GM23338 (cell line): ENCODE measurements at places on chromosomes 16 and 17. TPM values are rescaled to one million over a fixed set of nuclear protein-coding genes. Genes with fewer than 3 reads are reported as not detected.

DNA sequence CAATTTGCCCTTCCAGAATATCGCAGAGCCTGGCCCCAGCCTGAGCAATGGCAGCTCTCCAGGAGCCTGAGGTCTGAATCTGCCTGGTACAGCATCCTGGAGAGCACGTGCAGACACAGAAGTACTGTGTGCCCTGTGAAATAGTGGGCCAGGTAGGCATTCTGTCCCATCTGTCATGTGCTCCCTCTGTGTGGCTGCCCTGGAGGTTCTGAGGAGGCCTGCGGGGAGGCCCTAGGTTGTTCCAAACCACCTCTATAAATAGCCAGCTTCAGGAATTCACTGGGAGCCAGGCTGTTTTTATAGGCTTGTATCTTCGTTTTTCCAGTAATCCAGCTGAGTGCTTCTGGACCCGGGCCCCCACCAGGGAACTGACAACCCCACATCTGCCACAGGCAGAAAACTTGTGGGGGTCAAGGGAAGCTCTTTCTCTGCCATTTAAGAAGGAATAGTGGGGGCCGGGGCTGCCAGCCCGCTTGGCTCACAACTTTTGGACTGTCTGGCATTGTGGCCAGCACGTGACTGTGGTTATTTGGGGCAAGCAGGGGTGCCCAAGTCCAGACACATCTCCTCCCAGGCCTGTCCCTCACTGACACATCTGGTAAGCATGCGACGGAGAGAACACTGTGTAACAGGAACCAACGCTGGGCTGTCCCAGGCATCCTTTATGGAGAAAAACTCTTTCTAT is 356.3 kb upstream of the TNRC6C start:
- no peak for DNase-seq

DNA sequence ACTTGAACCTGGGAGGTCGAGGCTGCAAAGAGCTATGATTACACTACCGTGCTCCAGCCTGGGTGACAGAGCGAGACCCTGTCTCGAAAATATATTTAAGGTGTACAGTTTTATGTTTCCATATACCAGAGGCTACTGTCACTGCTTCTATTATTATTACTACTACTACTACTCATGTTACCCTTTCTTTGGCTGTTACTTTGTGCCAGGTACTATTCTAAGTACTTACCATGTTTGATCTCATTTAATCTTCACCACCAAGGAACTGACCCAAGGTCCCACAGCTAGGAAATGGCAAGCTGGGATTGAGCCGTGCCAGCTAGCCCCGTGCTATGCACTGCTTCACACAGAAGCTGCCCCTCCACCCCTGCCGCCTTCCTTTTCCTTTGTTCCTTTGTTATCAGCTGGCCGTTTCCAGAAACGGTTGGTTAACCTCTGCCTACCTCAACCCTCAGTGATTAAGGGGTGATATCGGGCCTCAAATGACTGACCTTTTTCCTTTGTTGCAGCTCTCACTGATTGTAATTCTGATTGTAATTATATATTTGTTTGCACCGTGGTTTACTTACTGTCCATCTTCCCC is 78.4 kb downstream of the ABCC1 start:
- no peak for DNase-seq

DNA sequence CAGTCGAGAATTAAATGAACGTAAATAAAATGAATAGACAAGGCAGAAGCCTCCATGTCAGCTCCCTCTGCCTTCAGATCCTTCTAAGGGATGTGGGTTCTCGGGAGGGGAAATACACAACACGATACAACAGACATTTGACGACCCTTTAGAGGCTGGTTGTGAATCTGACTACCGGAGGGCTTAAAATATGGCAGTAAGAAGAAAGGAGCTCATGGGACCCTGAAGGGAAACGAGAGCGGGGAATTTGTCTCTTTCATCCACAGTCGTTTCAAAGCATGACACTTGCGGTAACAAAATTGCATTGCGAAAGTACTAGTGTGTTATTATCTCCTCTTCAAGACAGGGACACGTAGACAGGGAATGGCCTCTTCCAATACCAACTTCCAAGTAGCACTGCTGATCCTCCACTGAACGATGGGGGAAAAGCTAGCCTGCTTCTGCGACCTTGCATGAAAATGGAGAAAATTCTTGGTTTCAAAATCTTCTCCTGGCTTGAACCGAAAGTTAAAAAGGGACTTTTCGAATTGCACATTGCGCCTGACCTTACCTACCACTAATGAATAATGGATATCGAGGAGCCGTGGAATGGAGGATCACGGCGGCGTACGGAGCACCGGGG is 1.2 kb upstream of the TNRC6C start:
- peak; percentile 38 for DNase-seq

B9D1 gene
- 47.2 and 63.5 TPM in 2 replicates for total RNA-seq

DNA sequence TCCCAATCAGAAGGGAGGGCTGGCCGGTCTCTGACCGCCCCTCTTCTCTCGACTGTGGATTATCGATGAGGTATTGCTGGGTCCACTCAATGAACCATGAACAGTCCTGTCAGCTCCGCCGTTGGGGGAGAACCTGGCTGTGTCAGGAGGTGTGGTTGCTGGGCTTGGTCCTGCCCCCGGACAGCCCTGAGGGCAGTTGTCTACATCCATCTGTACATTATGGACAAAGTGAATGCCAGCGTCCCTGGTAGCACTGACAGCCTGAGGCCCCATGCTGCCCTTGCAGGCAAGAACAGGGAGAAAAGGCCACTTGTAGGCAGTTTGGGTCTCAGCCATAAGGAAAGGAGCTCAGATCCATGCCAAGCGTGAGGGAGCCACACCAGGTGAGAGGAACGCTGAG is 38.9 kb downstream of the ST3GAL2 start:
- DNase-seq: no peak

- peak; percentile 37 for DNase-seq
Measured at GRCh38 chr17:67578142-67578457, 139.6 kb upstream of the NOL11 start.

DNA sequence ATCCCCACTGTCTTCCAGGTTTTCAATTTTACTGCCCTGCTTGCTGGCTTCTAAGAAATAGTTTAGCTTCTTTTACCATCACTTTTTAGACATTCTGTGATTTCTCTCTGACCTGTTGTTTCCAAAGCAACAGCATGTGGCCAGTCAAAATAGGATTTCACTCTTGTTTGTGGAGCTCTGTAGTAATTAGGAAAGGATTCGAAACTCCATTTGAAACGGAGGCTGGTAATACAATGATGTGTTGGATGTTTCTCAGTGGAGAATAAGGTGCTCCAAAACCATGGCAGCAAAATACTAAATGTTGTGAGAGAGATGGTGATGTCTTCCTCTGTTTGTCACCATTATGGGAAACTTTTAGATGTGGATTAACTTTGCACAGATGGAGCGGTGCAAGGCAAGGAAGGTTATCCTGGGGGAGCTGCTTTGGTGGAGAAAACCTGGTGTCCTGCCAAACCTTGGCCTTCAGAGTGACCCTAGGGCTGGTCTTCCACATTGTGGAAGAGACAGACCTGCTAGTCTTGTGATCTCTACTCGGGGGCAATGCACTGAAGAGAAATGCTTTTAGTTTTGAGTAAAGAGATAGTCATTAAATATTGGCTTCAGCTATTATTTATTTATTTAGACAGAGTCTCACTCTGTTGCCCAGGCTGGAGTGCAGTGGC is 79.4 kb downstream of the PRKCA start:
- no peak for DNase-seq

DNA sequence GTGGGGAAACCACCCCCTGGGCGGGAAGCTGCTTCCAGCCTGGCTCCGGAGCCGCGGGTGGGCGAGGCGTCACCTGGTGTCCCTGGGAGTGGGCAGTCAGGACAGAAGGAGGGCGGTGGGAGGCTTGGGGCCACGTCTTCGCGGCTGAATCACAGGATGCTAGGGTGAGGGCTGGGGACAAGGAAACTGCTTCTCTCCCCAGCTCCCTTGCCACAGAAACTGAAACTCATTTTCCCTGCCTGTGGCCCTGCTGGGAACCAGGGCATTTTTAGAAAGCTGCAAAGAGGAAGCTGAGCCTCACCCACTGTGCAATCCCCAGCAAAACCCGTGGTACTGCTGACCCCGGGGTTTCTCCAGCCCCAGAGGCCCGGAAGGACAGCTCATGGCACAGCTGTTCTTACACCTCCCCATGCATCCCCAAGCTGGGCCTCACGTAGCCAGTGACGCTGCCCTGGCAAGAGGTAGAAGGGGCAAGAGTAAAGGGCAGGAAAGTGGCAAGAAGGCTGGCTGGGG is 8.2 kb downstream of the RHBDF2 start:
- DNase-seq: no peak

DNA sequence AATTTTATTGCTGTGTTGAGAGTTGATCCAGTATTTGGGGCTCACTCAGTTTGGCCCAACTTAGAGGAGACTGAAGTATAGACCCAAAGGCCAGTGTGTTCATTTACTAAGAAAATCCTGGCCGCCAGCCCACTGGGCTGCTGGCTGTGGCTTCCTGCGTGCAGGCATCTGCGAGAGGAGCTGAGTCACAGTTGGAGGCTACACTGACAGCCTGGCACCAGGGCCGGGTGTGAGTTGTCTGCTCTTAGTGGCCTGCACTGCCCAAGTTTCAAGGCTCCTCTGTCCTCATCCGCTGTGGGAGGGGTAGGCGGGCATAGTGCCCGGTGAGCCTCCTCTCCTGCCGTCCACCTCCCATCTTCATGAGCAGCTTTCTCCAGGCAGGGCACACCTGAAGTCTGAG is 54.2 kb downstream of the PLD6 start:
- DNase-seq: no peak

HEATR3 gene
- total RNA-seq: 29.9 and 35.0 TPM in 2 replicates

DNA sequence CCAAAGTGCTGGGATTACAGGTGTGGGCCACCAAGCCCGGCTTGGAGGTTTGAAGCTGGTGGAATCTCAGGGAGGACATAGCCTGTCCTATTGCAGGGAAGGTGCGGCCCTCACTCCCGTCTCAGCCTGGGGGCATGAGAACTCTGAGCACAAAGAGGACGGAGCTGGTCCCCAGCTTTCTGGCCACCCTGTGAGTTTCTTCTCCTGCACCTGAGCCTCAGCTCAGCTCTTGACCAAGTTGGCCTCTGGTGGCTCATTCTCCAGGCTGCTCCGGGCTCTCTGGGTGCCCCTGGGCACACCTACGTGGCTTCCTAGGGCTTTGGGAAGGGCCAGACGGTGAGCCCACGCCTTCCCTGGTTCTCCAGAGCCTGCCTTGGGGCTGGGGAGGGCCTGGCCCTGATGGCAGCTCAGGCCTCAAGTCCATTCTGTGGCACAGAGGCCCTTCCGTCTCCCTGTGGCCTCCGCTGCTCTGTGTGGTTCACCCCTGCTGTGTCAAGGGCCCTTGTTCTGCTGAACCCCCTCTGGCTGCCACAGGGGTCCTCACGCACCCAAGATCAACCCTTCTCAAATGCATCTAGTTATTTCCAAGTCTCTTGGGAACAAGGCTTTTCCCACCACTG is 6.9 kb upstream of the FASN start:
- DNase-seq: no peak

DNA sequence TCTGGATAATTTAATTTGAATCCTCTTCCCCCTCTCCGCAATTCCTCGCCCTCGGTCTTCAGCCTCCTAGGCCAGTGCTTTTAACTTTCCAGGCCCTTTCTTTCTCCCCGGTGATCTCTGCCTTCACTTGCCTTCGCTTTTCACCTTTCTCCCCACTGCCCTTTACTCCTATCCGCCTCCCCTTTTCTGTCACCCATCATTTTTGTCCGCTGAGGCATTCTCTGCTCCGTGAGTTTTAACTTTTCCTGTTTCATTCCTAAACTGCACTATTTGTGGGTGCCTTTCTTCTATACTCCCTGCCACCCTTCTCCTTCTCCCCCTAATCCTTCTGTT is 729 bp downstream of the LONP2 start:
- DNase-seq: no peak

SEPTIN12 gene
- total RNA-seq: not detected in 2 replicates

DNA sequence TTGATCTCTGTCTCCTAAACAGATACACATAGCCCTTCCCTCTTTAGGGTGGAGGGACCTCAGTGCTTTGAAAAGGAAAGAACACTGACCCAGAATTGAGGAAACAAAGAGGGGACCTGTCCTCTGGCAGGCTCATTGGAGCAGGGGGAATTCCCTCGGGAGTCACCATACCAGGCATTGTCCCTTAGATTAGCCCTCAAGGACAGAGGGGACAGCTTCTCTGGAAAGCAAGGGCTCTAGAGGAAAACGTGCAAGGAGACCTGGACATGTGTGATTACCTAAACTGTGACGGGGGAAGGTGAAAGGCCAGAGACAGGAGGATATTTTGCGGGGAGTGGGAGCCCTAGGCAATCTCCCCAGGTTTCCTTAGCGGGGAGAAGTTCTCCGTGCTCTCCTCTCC is 7.6 kb upstream of the FZD2 start:
- no peak for DNase-seq

DNA sequence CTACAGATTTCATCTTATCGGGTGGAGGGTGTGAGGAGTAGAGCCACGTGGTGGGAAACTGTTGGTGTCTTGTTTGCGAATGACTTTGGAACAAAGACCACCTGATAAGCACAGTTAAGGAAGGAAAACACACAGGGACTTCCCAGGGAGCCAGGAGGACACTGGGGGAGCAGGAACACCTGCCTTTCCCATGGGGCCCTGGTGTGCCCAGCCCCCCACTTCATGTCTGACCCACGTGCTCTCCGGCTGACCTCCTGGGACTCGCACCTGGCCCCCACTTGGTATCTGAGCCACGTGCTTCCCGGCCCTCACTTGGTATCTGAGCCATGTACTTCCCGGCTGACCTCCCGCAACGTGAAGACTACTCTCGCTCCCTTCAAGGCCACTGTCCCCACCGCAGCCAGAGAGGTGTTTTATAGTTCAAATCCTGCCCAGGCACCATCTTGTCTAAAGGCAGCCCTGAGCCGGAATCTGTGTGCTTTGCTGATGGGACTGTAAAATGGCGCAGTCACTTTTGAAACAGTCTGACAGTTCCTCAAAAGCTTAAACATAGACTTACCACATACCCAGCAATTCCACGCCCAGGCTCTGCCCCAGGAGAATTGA is 5.4 kb upstream of the CSNK1D start:
- DNase-seq: no peak

DNA sequence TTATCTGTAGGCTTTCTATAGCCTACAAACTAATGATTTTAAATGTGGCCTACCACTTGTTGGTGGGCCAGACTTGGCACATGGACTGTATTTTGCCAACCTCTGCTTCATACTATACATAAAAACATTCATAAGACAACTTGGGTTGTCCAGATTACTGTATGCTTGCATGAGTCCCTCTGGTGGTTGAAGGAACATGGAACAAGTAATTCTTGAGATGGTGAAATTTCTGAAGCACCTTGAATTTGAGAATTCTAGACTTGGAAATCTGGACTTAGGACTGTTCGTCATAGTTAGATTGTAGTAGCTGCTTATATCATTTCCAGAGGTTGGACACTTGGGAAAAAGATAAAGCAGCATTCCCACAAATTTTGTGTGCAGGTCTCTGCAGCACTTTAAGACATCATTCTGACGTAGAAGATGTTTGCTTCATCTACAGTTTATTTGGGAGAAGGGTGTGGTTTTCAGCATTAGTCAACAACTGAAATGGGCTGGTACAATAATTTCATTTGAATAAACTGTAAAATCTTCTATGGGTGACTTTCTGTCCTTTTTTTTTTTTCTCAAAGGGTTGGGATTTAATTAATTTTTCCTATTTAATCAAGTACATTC is 31.2 kb downstream of the NFATC3 start:
- DNase-seq: no peak

CBFA2T3 gene
- total RNA-seq: 0.85 and 1.5 TPM in 2 replicates
